ENCODE measurements at places on chromosomes 4 and X.
A peak's percentile ranks its signal among the peaks of the same experiment; 100 is the strongest.

- no peak for DNase-seq
Measured at GRCh38 chrX:24426340-24426913, 38.7 kb upstream of the PDK3 start.

- no peak for DNase-seq
Measured at GRCh38 chr4:138405934-138406567, 163.9 kb upstream of the SLC7A11 start.

GRCh38 chr4:154107337-154107736 lies 318.5 kb upstream of the SFRP2 start:
- no peak for DNase-seq

- DNase-seq = no peak
Measured at GRCh38 chr4:176882206-176882605, 89.5 kb upstream of the VEGFC start.

GRCh38 chrX:152632445-152633097 lies 5.1 kb upstream of the GABRQ start:
- peak; percentile 28 for DNase-seq

DNA sequence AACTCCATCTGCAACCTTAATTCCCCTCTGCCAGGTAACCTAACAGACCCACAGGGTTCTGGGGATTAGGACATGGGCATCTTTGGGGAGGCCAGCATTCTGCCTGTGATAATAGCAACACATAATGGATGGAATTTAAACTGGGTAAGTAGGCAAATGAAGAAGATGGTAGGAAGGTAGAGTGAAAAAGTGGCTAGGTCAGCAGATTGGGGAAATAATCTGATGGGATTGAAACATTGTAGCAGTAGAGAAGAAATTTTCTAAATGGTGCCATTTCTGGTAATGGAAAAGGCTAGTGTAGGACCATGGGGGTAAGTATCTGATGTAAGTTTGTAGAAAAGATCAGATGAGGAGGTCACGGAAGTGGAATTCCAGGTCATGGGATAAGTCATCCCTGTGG lies 3.0 kb upstream of the CT47C1 start:
- no peak for DNase-seq

DNA sequence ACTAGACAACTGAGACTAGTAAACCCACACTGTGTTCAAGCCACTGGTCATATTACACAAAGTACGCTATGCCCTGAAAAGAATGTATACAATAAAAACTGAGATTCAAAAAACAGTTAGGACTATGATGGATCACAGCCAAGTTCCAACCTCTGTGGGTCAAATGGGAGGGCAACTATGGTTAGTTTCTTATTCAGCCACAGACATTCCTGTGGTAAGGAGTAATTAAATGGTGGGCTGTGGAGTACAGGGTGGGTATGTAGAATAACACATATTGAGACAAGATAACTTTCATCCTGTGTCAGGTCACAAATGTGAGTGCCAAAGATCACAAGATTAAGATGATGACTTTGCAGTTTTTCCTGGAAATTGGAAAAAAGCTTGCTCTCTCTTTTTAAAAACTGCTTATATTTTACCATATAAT lies 167.2 kb downstream of the NPNT start:
- no peak for DNase-seq

DNA sequence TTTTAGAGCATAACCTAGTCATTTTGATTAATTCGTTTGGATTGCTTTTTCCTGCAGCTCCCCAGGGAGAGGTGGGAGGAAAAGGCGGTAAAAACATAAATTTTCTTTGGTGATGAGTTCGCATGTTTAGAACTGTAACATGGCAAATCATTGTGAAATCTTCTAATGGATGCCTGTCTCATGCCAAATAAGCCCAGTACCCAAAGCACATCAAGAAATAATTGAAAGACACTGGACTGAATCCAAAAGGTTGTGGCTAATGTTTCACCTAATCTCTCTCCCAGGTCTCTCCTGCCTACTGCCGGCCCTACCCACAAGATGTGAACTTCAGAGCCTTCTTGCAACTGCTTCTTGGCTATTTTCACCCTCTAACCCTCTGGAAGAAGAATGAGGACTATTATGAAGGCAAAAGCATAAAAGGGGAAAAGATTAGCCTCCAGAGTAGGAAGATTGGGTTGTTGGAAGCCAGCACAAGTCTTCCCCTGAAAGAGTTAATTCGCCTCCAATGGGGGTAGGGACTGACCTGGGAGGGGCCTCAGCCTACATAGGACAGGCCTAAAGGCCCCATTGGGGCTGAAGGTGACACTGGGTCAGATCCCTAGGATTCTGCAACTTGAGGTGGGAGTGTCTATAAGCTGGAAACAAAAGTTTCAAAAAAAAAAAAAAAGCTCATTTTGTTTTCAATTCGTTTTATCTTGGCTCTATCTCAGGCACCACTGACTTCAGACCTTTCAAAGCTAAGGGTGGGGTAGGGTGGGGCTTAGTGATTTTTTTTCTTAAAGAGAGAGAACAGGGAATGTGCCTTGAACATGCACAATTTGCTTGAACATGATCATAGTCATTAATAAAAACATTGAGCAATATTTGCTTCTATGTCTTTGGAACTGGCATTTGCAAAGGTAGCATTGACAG lies 278.6 kb upstream of the KLF3 start:
- no peak for DNase-seq

GRCh38 chr4:13108096-13108495 lies 376.0 kb downstream of the RAB28 start:
- no peak for DNase-seq

DNA sequence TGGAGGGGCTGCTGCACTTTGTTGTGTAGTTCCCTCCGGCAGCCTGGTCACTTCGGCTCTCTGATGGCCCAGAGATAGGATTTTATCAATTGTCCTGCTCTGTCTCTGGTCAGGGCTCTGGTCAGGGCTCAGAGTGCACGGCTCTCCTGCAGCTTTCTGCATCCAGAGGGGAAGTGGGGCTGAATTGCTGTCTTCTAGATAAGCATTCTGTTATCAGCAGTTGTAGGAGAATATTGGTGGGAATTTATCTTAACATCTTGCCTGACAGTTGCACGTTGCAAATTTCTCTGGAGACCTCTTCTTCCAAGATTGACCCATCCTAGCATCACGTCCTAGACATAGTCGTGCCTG lies 62.8 kb downstream of the FAM193A start:
- DNase-seq = no peak

- no peak for DNase-seq
Measured at GRCh38 chr4:80069837-80070731, 2.9 kb downstream of the ANTXR2 start.

DNA sequence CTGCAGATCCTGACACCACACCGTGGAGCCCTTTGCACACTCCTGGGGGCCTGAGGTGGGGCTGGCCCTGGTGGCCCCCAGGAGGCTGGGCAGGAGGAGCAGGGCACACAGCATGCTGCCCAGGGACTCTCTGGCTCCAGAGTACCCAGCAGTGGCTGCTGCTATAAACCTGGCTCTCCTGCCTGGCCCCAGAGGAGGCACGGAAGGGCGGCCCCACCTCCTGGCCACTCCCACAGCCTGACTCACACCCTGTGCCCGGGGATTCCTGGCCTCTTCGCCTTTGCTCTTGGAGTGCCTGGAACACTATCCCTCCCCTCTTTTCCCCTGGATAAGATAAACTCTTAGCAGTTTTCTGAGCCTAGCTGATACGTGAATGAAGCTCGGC lies at the start of gene PSAPL1:
TSS of gene PSAPL1 (minus strand) at position 165 of the 385 bp plus-strand sequence. CDS start at position 114, 51 bp downstream.
- DNase-seq = no peak

DNA sequence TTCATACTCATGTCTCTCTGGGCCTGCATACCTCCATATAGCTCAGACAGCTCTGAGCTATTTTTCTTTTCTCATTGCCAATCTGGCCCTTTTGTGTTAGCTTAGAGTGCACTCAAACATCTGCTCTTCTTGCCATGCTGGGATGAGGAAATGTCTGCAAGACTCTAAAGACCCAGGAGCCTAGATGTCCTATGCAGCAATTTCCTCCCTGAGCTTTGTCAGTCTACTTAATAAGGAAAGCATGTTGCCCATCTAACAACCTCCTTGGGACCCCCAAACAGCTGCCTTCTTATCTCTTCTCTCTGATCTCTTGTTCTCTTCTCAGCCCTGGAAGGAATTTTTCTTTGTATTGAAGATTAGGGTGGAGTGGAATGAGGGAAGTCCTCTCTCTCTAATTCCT lies 69.2 kb downstream of the UCHL1 start:
- no peak for DNase-seq

DNA sequence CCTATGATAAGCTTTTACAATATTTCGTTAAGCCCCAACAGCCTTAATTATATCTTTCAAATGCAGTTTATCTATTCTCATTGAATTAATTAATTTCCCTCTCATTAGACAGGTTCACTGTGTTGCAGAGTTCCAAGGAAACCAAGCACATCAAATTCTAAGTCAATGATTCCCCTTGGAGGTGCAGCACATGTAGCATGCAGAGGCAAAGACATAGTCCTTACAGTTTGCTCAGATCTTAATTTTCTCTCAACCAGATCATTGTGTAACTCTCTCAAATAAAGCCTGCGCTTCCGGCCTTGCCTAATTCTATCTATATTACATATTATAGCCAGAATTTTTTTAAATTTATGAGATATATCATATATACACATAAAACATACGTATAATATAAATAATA lies 205.4 kb downstream of the GRIA2 start:
- DNase-seq = no peak

- DNase-seq = no peak
Measured at GRCh38 chrX:10578527-10578926, 41.9 kb downstream of the MID1 start.

DNA sequence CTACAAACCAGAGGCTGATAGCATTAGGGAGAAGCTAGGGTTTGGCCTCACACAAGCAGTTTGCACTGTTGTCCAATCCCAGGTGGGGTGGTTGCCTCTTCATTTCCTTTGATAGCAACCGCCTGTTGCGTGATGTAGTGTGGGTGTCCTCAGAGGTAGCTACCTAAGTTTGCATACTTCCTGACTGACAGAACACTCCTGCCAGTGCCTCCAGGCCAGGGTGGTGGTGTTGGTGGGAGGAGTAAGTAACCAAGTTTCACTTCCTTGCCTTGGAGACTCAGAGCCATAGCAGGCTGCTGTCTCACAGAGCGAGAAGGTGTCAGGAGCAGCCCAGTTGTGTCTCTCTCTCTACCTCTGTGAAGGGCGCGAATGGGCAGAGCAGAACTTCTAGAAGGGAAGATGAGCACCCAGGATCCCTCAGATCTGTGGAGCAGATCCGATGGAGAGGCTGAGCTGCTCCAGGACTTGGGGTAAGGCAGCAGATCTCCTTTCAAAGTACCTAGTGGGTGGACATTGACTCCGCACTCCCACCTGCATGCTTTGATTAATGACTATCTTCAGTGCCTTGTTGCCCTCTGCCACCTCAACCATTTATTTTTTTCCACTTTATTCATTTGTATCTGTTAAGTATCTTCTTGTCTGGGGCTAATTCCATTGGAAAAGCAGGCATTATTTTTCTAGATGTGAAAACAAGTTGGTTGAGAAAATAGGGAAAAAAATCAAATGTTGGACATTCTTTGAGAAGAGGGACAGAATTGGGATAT lies at the start of gene DAPP1:
TSS of gene DAPP1 (plus strand) at position 283 of the 764 bp plus-strand sequence. CDS start at position 370, 87 bp downstream.
- DNase-seq = peak; percentile 70

- DNase-seq = no peak
Measured at GRCh38 chr4:167955006-167955405, 137.3 kb upstream of the ANXA10 start.

DNA sequence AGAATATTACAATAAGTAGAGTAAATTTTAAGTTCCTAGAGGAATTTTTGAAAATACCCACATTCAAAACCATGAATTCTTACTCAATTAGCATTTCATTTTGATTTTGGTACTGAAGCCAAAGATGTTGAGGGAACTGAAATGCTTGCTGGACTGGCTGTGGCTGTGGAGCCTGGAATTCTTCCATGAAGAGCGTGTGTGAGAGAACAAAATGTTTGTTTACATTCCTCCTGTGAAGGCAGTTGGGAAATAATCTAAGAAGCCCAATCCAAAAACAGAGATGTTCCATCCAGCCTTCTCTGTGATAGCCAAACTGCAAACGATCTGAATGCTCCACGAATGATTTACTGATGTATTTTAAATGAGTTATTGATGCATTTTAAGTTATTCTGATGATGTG lies 3.8 kb upstream of the ADH1B start:
- no peak for DNase-seq

DNA sequence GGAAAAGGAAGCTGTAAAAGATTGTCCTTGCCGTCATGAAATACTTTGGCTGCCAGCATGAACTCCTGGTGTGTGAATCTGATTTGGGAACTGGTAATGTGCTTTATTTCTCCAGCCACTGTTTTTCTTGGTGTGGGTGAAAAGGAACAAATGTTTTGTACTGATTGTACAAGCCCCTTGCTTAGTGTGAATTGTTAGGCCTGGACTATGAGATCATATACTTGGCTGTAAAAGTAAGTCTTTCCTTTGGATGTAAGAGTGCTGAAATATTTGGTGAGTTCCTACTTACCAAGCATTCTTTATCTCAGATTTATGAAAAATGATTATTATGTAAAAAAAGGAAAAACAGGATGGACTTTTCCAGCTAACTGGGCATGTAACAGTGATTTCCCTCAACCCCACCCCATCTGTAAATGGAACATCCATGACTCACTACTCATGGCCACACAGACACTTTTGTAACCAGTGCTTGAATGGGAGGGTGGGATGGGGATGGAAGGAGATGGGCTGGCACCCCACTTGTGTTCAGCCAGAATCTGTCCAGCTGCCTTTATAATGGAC lies 6.3 kb downstream of the FNIP2 start:
- no peak for DNase-seq

DNA sequence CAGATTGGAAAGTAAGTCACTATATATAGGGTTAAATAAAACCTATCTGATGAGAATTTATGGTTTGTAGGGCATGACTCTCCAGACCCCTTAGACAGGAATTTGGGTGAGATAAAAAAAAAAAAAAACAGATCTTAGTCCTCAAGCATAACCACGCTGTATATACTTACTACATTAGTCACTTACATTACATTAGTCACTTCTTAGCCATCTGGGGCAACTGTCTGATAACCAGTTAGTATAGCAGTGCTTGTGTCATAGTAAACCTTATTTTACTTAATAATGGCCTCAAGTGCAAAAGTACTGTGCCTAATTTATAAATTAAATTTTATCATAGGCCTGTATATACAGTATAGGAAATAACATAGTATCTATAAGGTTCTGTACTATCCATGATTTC lies 60.2 kb upstream of the RPS6KA6 start:
- DNase-seq = no peak

GRCh38 chr4:9735515-9735914 lies 45.9 kb upstream of the DRD5 start:
- no peak for DNase-seq

DNA sequence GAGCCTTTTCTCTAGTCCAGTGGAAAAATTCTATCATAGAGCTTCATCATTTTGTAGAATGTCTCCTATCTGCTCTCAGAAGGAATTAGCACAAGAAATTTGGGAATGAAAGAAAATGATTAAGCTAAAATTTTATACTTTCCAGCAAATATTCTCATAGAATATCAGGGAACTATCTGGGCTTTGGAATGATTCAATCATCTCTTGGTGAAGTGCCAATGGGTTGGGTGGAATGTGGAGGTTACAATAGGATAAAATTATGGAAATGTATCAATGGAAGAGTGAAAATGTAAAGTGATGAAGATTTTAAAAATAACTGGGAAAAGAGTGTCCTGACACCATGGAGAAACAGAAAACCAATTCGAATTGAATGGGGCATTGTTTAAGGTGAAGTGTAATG lies 119.0 kb upstream of the MID1 start:
- no peak for DNase-seq
